ENCODE measurements at places on chromosomes 3 and 15.

DNA sequence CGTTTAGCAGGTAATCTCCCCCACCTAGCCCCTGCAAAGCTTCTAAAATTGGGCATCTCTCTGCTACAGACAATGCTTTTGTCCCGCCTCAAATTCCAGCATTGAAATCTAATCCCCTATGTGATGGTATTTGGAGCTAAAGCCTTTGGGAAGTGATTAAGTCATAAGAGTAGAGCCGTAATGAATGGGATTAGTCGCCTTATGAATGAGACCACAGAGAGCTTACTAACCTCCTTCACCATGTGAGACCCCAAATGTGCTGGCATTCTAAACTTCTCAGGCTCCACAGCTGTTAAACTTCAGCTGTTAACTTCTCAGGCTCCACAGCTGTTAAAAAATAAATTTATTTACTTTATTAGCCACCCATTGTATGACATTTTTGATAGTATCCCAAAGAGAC lies 374.2 kb upstream of the BCHE start:
- DNase-seq: no peak

GRCh38 chr15:99425657-99426301 lies 140.0 kb upstream of the MEF2A start:
- no peak for DNase-seq

DNA sequence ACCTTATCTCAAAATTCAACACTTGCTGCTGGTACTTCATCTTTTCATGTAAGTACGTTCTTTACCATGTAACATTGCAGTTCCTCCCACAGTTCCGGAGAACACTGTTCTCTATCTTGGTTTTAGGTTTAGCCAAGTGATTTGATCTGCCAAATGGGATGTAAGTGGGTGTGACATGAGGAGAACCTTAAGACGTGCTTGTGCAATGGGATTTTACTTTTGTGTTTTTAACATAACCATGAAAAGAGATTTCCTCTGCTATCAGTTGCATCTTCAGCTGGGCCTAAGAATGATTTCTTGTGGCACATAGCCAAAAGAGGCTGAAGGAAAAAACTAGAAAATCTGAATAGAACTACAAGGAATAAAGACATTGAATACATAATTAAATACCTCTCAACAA lies 894.5 kb upstream of the ALCAM start:
- no peak for DNase-seq

DNA sequence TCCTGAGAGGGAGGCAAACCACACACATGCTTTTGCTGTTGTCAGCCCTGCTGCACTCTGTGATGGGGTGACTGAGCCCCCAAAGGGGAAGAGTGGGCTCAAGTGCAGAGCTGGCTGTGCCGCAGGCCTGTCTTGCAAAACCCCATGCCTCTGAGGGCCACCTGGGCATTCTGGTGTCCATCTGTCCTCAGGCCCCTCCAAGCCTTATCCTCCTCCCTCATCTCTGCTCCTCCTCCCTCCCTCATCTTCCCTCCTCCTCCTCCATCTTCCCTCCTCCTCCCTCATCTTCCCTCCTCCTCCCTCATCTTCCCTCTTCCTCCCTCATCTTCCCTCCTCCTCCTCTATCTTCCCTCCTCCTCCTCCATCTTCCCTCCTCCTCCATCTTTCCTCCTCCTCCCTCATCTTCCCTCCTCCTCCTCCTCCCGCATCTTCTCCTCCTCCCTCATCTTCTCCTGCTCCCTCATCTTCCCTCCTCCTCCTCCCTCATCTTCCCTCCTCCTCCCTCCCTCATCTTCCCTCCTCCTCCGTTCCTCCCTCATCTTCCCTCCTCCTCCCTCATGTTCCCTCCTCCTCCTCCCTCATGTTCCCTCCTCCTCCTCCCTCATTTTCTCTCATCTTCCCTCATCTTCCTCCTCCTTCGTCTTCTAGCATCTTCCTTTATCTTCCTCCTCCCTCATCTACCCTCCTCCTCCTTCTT lies 40.6 kb downstream of the CHDH start:
- DNase-seq: no peak

DNA sequence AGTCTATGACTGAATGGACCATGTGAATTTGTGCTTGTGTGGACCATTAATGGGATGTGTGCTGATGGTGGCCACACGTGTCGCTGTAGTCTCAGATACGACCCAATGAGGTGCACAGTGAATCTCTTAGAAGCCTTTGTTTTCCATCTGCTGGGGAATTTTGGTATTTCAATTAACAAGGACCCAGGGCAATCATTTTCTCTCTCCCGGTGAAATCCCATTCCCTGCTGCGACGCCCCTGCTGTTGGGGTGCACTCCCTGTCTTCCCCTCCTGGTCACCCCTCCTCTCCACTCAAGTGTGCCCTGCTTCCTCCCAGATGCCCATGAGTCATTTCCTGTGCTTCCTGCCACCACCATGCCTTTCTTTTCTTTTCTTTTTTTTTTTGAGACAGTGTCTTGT lies 32.7 kb downstream of the EBLN2 start:
- DNase-seq: peak; percentile 18

Data from AG10803 (cell line).